ENCODE measurements at places on chromosomes 7 and 10.

DNA sequence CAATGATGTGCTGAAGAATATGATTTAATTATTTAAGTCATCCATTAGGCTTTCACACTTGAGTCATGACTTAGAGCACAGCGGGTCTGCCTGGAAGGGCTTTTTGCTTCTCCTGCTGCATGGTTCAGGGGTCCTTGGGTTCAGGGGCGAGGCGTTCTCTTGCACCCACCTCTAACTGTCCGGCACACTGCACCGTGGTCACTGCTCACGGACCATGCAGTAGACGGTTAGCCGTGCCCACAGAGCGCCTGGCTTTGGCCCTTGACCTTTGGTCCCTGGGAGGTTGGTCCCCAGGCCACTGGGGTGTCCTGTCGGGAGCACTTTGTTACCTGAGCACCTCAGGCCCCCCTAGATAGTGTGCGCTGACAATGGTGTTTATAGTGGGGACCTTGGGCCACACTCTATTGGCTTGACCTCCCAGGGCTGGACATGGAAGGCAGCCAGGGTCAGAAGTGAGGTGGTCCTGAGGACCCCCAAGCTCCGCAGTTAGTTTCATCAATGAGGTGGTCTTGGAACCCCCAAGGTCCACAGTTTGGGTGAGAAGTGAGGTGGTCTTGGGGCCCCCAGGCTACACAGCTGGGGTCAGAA, 110.6 kb downstream of the ACTR3B start:
- no peak for DNase-seq

DNA sequence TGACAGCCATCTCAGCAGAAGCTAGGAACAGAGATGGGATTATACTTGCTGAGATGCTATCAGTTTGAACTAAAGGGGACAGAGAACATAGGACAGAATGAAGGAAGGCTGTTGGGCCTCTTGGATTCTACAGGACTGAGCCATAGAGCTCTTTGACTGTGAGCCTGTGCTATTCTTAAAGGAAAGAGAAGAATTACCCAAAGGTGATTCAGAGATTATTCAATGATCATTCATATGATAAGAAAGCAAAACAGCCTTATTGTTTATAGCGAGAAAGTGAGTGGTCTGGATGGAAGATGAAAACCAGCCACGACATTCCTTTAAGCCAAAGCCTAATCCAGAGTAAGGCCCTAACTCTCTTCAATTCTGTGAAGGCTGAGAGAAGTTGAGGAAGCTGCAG, 69.7 kb upstream of the NEUROD6 start:
- DNase-seq: no peak

- DNase-seq: no peak
These were observed 66.6 kb downstream of the CUBN start for GRCh38 chr10:17062955-17063484.

DNA sequence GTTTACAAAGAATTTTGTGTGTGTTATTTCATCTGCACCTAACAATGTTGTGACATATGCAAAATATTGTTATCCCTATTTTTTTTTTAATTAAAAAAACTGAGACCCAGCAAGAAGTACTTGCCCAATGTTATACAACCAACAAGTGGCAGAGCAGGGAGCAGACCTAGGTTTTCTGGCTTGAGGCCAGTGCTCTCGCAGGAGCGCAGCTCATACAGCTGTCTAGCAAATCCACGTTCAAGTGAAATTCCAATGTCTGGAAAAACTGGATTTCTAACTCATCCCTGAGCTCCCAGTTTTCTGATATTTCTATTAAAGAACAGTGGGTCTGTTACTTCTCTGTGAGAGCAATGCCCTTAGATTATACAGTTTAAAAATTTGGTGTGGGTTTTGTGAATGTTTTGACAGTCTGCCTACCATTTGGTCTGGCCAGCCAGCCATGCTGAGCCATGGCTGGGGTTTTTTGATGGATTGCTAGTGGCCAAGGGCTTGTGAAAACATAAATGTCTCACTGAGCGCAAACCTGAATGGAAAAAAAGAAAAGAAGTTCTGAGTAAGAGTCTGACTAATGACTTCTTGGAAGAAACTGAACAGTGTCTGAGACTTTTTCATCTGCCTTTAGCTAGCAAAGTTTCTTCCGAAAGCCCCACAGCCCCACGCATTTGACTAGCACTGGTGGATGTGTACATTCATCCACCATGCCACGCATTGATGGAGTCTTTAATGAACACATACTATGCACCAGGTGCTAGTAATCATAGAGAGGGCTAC, 15.4 kb upstream of the PRF1 start:
- DNase-seq: peak; percentile 33
